ENCODE measurements at places on chromosomes 1 and 21. TPM values are rescaled to one million over a fixed set of nuclear protein-coding genes. Genes with fewer than 3 reads are reported as not detected.
A peak's percentile ranks its signal among the peaks of the same experiment; 100 is the strongest.

Gene SFPQ
- 191 TPM for total RNA-seq

Gene RHBG
- not detected for total RNA-seq

- DNase-seq: no peak
Measured at GRCh38 chr21:35994613-35995012, 65.7 kb downstream of the SETD4 start.

DNA sequence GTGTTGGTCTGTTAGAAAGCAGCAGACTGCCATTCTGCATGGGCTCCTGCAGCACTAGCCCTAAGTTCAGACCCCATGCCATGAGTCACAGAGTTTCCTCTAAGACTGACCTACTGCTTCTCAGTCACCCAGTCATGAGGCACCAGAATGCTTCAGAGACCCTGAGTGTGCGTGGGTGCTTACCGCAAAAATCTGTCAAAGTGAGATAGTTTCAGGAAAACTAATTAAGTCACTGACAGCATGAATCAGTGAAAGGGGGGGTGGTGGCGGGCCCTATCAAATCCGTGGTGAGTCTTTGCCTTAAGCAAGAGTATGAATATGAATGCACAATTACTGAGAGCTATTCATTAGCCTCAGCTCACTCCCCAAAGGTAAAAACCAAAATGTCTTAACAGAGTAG is 98.1 kb downstream of the KCTD3 start:
- no peak for DNase-seq

GRCh38 chr1:51541313-51542050 is 22.4 kb upstream of the EPS15 start:
- DNase-seq: no peak

- no peak for DNase-seq
Measured at GRCh38 chr1:175390522-175391254, 198.1 kb upstream of the KIAA0040 start.

- DNase-seq: peak; percentile 20
Measured at GRCh38 chr1:25634896-25635295, 18.3 kb downstream of the MAN1C1 start.

DNA sequence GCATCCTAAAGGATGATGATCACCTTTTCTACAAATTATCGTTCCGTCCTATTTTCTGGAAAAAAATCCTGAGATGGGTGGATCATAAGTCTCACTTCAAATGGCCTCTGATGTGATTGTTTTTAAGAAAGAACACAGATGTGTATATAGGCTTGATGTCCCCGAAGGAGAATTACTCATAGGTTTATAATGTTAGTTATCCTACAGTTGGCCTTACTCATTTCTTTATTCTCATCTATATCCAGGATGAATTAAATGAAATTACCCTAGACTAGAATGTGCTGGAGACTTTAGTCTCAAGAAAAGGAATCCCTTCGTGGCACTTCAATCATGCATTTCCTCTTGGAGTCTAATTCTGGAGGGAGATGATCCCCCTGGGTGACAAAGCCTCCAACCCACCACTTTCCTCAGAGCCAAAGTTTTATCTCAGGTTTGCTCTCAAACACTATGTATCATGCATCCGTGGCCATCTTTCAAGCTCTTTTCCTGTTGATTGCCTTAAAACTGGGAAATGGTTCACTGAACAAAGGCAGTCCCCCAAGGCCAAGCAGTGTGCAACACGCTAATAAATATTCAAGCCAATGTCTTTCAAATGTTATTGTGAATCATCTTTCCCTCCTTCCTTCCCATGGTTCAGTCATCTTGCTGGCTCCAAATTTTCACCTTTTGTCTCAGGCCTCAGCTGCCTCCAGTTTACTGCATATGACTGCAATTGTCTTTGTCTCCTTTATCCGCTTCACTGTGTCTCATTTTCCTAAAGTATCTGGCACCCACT is 32.5 kb upstream of the SMYD2 start:
- DNase-seq: no peak

DNA sequence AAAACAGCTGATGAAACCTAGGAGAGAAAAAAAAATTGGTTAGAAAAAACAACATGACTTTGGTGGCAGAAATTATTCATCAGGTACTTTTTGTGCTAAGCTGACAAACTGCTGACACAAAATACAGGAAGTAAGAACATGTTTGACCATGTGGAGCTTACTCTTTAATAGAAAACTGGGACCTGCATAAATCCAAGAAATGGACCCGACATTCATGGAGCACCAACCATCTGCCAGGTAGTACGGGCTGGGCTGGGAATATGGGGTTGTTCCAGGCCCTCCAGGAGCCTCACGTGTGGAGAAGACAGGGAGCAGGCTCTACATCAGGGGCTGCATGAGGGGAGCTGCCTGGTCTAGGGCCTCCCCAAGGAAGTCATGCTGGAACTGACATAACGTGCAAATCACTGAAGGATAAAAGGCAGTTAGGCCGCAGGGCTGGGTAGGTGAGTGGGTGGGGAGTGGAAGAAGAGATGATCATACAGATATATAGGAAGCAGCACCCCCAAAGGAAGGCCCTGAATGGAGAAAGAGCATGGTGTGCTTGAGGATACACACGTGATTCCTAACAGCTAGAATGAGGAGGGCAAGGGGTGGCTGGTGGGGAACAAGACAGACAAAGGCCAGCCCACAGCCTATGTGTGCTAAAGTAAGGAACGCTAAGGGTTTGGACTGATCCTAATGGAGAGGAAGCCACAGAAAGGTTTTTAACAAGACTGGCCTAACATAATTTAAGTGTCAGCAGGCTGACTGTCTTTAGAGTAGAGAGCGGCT is 26.1 kb downstream of the CD58 start:
- no peak for DNase-seq

GRCh38 chr1:10639775-10640578 is 156.5 kb downstream of the CASZ1 start:
- no peak for DNase-seq

DNA sequence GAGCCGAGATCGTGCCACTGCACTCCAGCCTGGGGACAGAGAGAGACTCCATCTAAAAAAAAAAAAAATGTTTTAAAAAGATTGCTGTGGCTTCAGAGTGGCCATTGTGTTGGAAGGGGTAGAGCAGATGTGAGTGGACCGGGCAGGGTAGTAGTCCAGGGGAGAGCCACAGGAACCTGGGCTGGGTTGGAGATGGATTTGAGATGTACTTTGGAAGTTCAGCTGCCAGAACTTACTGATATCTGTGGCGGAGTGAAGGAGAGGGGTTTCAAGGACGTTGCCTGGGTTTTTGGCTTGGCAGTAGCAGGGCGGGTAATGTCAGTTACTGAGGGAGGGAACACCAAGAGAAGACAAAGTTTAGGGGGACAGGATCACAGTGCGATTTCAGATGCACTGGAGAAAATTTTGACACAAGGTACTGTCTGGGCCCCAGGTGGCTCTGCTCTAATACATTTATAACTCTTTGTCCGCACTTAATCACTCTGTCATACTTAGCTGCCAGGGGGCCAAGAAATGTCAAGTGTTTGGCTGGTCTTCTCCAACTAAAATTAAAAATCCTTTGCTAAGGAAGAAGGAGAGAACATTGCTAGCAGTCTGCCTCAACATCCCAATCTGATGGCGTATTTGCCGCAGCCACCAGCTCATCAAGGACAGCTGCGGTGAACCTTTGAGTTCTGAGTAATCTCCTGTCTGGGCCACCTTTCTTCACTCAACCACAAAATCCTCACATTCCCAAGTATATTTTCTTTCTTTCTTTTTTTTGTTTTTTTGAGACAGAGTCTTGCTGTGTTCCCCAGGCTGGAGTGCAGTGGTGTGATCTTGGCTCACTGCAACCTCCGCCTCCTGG is 9.6 kb downstream of the EPHX1 start:
- DNase-seq: no peak

Data from activated naive CD4-positive, alpha-beta T cell treated with anti-CD3 and anti-CD28 coated beads, Interleukin-2, amount 50 U/mL, for 72 hours (primary cell).